ENCODE measurements at places on chromosomes 6 and 20.

DNA sequence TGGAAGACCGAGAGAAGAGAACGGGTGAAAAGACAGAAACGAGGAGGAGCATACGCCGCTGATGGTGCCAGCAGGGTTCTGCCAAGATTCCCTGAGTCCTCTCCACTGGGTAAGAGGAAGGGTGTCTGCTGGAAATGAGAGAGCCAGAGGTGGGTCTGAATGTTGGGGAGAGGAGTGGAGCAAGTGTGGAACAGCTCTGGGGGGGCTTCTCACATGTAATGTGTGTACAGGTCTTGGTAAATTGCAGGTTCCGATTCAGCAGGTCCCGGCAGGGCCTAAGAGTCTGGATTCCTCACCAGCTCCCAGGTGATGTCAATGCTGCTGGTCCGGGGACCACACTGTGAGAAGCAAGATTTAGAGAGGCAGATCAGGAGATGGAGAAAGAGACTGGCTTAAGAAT, 1.5 kb upstream of the EBF4 start:
- no peak for DNase-seq

DNA sequence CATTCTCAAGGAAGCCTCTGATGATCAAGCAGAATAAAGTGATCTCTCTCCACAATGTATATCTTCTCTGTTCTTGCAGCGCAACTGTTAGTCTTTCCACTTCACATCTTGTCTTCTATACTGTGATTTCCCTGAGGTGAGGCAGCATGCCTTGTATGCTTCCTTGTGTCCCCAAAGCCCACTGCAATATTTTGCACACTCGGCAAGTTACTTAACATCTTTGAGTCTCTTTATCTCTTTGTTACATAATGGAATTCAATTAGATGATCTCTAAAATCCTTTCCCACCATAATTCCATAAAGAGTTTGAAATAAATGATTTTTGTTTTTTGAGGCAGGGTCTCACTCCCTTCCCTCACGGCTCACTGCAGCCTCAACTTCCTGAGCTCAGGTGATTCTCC, 40.4 kb upstream of the ALDH8A1 start:
- no peak for DNase-seq

DNA sequence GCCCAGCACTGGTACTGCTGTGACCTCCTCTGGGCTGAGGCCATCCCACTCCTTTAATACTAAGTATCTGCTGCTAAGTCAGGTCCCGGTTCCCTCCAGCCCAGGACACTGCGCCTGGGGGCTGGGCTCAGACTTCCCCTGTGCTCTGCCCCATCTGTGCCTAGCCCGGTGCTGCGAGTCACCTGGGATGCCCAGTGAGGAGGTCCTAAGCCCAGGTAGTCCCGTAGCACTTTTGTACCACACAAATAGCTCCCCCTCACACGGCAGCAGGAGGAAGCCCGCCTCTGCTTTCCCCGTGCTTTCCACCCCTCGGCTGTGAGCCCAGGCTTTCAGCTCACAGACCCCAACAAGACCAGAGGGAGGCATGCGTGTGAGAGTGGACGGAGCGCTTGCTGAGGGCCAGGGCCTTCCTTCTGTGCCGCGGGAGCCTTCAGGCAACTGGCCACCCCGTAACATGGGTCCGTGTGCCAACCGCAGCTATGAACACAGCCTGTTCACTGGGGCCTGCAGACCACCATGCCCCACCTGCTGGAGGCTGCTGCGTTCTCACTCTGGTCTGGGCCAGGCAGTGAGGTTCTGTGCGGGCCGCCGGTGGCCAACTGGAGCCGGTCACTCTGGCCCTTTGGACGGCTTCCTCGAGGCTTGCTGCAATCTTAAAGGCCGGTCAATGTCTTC, 79.9 kb upstream of the MPC1 start:
- DNase-seq, result no peak

- DNase-seq, result peak; percentile 10
Measured at GRCh38 chr6:105991561-105992314, 94.4 kb upstream of the PRDM1 start.

GRCh38 chr6:160979061-160979708, 12.4 kb upstream of the MAP3K4 start:
- DNase-seq, result no peak

GRCh38 chr6:160077526-160077925, 44.1 kb upstream of the SLC22A1 start:
- DNase-seq, result no peak

GRCh38 chr6:43817192-43817591, 47.2 kb downstream of the VEGFA start:
- peak; percentile 69 for DNase-seq

GRCh38 chr6:49913636-49914375, 47.5 kb upstream of the CRISP1 start:
- DNase-seq, result no peak

- peak; percentile 70 for DNase-seq
Measured at GRCh38 chr20:33679758-33680485, 5.7 kb upstream of the NECAB3 start.

DNA sequence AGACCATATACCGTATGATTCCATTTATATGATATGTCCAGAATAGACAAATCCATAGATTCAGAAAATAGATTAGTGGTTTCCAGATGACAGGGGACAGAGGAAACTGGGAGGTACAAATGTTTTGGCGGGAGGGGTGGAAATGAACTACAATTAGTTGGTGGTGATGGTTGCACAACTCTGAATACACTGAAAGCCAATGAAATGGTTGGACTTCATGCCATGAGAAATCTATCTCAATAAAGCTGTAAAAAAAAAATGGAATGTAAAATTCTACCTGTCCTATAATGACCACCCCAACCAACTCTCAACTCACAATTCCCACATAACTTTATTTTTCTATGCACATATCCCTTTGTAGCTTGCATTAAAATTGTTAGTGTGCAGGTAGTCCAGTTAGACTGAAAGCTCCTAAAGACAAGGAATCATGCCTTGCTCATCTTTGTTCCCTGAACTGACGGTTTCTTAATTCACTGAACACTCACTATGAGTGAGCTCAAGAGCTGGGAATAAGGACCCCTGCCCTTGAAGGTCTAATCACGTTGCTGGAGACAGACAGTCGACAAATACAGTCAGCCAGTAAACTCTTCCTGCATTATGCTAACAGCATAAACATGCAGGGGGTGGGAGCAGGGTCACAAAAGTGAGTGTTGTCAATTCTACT, 1.4 kb downstream of the DCDC2 start:
- DNase-seq, result no peak

GRCh38 chr6:3019065-3019464, 19.4 kb downstream of the NQO2 start:
- no peak for DNase-seq

- DNase-seq, result no peak
Measured at GRCh38 chr20:47660983-47661700, 124.1 kb downstream of the SULF2 start.

DNA sequence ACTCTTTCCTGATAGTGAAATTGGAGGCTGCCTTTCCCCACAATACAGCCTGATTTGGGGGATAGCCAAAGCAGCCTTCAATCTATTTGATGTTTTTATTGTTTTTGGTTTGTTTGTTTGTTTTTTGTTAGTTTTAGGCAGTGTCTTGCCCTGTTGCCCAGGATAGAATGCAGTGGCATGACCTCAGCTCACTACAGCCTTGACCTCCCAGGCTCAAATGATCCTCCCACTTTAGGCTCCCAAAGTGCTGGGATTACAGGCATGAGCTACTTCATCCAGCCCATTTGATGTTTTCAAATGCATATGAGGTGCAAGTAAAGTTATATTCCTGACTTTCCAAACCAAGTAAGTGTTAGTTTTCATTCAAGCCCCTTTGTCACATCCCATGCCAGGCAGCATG, 41.3 kb upstream of the SEC63 start:
- no peak for DNase-seq

DNA sequence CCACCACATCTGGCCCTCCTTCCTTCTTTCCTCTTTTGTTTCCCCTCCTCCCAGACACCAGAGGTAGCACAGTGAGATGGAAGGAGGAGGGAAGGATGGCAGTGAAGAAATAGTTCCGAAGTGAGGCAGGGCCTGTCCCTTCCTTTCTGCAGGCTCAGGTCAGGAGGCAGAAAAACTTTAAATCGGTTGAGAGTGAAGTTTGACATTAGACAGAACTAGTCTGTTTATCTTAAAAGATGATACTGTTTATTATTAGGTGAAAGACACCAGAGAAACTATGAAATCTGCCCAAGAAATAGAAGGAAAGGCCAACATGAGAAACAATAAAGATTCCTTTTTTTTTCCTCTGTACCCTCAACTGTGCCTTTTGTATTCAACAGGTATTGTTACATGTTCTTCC, 670.3 kb downstream of the UTRN start:
- DNase-seq, result no peak

DNA sequence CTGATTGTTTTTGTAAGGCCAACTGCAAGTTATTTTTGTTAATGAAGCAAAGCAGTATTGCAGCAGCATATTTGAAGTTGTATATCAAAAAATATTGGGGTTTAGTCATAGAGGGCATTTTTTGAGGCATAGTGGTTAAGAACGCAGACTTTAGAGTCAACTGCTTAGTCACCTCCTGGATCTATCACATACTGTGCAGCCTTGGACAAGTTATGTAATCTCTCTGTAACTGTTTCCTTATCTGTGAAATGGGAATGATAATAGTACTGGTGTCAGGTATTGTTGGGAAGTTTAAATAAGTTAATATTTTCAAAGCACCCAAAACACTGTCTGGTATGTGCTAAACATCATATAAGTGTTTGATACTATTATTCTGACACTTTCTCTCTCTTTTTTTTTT, 27.2 kb upstream of the EFHC1 start:
- no peak for DNase-seq

DNA sequence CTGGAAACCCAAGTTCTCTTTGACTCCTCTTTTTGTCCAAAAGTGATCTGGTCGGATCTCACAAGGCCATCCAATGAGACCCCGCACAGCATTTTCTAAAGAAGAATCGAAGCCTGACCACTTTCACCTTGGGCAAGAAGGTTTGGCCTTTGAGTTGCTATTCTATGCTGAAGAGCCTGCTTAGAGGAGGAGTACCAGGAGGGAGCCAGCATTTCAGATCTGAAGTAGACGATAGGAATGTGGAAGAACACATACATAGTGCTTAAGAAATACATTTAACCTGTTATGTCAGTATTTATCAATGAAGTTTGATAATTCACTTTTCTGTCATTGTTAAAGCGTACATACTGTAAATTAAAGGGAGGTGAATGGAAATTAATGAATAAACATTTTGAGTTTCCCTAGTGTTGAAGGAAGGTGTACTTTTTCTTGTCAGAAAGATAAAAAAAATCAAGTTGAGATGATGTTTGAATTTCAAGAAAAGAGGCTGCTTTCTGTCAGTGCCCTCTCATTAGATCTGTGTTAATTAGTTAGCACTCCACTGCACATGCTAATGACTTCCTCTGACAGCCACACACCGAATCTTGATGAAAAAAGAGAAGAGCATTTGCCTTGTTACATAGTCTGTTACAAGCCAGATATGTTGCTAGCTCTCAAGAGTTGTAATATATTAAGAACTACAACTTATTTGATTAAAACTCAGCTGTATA, 10.9 kb upstream of the TDRD6 start:
- DNase-seq, result no peak

DNA sequence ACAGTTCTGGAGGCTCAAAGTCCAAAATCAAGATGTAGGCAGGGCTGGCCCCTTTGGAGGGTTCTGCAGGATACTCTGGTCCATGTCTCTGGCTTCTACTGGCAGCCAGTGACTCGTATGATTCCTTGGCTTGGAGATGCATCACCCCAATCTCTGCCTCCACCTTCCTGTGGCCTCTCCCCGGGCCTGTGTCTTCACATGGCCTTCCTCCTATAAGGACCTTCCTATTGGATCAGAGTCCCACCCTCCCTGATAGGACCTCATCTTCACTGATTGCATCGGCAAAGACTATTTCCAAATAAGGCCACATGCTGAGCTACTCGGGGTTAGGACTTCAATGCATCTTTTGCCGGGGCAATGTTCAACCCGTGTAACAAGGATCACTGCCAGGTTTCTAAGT, 509.0 kb downstream of the CD83 start:
- no peak for DNase-seq

DNA sequence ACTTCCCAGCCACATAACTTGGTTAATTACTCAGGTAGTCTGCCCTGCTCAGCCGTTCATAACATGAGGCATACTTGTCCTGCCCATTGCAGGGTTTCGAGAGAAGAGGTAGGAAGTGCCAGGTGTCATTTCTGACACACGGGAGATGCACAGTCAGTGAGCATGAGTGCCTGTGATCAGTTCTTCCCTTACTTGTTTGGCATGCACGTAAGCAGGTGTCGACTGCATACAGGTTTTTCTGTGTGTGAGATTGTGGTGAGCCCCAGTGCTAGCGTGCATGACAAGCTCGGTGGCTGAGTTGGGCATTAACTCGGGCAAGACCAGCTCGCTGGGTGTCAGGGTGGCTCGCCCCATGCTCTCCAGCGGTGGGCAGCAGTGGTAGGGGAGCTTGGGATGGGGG, 51.2 kb upstream of the SLC22A1 start:
- DNase-seq, result no peak

DNA sequence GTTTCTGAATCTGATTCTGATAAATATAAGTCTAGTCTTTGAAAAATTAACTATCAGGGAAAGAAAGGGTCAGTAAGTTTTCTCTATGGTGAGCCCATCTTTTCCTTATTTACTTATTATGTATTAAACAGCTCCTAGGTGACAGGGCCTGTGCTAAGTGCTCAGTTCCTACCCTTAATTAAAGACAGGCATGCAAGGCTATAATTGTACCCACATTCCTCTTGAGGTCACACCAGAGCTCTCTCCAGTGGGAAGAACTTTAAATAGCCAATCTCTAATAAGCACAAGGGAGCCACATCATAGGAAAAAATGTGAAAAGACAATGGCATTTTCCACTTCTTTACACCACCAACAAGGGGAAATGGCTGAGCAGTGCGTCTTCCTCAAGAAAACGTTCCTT, 421.8 kb upstream of the SLC35B3 start:
- no peak for DNase-seq

GRCh38 chr6:72406517-72406916, 215.3 kb upstream of the KCNQ5 start:
- no peak for DNase-seq

DNA sequence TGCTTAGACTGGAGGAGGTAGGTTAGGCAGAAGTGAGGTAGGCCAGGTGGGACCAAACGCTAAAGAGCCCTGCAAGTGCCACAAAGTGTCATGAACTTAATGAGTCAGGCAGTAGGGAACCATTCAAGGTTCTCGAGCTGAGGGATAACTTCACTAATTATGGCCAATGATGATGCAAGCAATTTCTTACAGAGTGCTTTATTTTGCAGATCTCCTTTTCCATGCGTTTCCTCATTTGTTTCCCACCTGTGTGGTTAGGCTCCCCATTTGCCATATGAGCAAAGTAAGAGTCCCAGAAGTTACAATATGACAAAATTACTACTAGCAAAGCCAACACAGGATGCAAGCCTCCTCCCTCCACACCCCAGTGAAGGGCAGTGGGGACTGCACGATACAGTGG, 36.5 kb upstream of the PSMF1 start:
- no peak for DNase-seq

GRCh38 chr6:133408132-133408531, 167.0 kb downstream of the EYA4 start:
- no peak for DNase-seq

Measured in NAMALWA (cell line).